ENCODE measurements at places on chromosomes 13 and 19.

- DNase-seq = no peak
Measured at GRCh38 chr13:94495806-94496205, 16.3 kb upstream of the DCT start.

DNA sequence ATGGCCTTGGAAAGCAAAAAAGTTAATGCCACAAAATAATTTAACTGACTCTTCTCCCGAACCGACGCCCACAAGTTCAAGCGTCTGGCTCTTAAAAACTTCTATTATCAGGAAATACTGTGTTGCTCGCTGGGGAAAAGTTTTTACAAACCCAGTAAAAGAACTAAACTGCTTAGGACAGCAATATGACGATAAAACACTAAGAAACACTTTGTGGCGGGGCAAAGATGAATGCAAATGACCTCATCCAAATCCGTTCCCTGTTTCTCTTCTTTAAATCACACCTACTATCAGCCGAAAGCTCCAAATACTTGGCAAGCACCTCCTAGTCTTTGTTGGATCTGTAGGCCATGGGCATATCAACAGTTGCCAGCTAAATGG is 4.9 kb downstream of the SIGLEC11 start:
- DNase-seq = no peak

GRCh38 chr13:30110301-30111070 is 196.9 kb downstream of the KATNAL1 start:
- no peak for DNase-seq

DNA sequence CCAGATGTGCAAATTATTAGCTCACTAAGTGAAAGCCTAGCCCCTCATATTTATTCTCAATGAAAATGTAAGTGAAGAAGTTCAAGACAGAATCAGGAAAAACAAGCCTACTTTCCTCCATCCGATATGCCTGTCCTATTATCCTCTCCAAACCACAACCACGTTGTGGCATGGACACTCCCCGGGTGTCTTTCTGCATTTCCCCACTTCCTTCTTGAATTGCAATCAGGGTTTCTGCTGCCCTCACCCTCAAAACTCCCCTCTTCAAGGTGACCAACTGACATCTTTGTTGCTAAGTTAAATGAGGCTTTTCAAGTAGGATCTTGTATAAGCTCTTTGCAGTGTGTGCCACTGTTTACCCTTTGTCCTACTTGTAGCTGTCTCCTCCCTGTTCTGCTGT is 11.8 kb downstream of the SLC25A30 start:
- DNase-seq = no peak

DNA sequence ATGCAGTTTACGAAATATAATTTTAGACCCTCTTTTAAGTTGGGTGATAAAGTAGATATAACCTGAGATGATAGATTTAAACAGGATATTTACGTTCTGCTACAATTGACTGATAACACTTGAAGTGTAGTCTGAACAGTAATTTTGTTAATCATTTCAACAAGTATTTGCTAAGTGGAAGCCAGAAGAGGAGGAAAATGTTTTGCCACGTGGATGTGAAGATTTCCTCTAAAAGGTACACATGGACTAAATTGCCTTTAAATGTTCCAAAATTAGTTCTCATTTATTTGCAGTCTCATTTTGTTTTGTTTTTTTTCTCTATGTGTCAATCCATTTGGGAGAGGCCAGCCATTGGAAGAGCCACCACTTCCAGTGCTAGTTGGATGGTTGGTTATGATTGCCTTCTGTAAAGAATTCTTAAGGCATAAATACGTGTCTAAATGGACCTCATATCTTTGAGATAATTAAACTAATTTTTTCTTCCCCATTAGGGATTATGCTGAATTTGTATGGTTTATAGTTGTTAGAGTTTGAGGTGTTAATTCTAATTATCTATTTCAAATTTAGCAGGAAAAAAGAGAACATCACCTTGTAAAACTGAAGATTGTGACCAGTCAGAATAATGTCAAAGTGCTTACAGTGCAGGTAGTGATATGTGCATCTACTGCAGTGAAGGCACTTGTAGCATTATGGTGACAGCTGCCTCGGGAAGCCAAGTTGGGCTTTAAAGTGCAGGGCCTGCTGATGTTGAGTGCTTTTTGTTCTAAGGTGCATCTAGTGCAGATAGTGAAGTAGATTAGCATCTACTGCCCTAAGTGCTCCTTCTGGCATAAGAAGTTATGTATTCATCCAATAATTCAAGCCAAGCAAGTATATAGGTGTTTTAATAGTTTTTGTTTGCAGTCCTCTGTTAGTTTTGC is 2.8 kb downstream of the MIR17HG start:
- DNase-seq = no peak

GRCh38 chr19:47351548-47351947 is 2.4 kb downstream of the DHX34 start:
- DNase-seq = no peak

DNA sequence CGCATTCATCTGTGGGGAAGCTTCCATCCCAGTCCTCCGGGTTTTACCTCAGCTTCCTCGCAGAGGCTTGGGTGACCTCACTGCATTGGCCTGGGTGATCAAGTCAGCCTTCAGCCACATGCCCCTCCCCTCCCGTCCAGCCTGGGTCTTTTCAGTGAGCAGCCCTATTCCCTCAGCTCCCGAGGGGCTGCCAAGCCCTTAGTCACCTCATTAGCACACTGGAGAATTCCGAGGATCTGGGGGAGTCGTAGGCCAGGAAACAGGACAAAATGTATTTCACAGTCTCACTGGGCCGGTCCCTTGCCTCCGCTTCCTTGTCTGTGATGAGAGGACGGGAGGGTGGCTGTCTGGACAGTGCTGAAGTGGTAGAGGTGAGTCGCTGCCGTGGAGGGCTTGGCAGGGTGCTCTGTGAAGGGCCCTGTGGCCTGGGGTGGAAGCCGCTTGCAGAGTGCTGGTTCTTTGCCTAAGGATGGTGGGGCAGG is 19.9 kb downstream of the KDM4B start:
- no peak for DNase-seq

DNA sequence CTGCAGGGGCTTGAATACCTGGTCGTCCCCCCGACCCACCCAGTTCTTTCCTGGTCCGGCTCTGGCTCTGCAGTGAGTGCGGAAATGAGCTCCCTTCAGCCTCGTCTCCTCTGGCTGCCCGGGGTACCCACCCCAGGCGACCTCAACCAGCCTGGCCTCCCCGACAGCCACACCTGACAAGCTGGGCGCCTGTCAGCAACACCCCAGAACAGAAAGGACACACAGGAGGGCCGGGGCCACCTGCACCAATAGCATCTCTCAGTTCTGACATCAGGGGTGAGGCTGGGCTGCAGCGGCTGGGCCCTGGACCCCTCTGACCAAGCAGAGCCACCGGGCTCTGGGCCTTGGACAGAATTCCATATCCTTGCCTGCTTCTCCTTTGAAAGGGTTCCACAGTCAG is 19.7 kb downstream of the SUGP1 start:
- DNase-seq = no peak

DNA sequence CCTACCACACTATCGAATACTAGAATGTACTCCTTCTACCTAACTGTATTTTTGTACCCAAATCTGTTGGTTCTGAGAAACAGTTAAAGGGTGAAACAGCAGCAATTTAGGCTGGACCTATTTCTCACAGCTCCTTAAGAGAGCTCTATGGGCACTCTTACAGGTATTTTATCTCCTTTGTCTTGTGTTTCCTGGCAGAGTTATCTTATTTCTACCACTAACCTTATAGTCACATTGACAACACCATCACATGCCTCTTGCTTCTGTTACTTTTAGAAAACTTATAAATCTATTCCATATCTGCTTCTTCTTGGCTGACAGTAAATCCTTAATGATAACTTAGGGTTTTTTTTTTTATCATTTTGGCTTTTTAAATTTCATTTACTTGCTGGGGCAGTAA is 130.7 kb downstream of the MYO16 start:
- no peak for DNase-seq

- DNase-seq = no peak
Measured at GRCh38 chr13:63110466-63110865, 1694.8 kb upstream of the PCDH20 start.

DNA sequence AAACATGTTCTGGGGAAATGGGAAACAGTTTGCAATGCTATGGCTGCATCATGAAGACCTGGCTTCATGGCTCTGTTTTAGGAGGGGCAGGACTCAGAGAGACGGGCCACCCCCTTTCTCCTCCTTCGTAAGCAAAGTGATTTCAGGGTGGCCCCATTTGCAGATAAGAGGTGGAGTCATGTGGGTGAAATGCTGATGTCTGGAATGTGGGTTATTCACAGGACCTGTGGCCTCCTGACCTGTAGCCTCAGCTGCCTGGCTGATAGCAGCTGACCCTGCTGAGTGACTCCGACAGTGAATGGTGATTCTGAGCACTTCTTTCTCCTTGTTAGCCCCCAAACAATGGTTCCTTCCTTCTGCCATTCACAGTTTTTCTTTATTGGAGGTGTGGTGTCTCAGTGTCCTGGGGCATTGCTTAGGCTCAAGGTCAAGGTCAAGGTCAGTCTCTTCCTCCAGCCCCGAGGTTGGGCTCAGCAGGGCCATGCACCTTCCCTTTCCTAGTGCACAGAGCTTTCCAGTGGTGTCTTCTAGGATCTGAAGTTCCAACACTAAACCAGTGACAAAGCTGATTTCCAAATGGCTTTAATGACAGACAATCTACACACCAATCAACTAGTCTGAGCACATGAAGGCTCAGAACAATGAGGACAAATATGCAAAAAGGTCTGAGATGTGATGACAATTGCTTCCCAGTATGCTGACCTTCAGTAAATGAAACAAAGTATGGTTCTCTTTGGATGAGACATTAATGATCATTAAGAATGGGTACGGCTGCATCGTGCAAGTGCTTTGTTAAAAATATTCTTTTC is 49.6 kb upstream of the ANKRD10 start:
- DNase-seq = no peak

DNA sequence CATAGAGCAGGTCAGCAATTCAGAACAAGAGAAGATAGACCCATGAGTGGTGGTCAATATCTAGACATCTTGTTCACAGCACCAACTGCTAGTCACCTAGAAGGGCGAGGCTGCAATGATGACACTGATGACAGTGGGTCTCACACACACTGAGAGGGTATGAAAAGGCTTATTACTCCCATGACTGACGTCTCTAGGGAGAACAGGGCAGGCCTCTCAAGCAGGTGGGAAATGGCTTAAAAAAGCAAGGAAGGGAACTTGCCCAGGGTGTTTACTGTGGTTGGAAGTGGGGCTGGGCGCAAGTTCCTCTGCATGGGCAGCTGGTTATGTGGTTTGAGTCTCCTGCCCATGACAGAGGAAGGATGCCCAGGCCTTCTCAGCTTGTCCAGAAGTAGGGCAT is 33.8 kb downstream of the ZNF44 start:
- DNase-seq = no peak

DNA sequence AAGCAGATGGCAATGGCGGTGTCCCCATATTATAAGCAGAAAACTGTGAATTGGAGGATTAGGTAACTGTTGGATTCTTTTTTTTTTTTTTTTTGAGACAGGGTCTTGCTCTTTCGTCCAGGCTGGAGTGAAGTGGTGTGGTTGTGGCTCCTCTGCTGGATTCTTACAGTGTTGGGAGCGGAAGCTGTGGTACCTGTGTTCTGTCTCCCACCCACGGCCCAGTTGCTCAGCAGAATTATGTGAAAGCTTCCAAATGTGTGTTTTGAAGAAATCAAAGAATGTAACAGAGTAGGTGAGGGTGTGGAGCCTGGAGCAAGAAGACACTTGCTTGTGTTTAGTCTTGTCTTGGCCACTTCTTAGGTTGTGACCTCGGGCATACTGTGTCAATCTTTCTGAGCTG is 295.6 kb downstream of the SHISA2 start:
- DNase-seq = no peak

- no peak for DNase-seq
Measured at GRCh38 chr13:70604448-70604847, 496.2 kb upstream of the KLHL1 start.

GRCh38 chr13:98690348-98691022 is 62.0 kb downstream of the SLC15A1 start:
- no peak for DNase-seq

DNA sequence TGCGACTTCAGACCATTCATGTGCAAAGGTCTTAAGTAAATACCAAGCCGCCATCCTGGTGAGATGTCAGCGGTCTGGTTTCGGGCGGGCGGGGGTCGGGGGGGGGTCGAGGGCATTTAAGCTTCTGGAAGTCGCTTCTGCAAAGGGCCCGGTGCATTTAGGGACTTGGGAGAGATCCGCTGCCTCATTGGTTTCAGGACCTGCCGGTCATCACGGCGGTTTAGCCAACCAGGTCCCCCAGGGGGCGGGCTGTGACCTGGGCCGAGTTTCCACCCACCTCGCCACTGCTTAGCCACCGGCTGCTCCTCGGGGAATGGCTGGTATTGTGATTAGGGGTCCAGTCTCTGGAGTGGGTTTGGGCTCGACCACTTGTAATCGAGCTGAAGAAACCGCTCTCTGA is 7.8 kb downstream of the ANKLE1 start:
- DNase-seq = no peak

- peak; percentile 33 for DNase-seq
Measured at GRCh38 chr19:35045667-35046300, 4.3 kb downstream of the HPN start.

DNA sequence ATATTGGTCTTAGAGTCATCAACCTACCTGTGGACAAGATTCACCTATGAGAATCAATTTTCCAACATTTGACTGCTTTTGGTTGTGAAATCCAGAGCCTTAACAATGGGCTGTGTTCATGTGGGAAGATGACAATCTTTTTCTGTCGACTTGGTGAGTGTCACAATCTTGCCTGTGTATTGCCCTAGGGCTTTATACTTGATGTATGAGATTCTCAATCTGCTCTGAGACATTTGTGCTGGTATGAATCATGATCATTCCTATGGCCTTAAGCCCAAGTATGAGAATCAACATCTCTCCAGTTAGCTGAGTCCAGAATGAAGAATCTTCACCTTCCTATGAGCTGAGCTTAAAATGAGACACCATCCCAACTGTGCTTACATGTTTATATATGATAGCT is 68.7 kb downstream of the ZNF726 start:
- DNase-seq = no peak

DNA sequence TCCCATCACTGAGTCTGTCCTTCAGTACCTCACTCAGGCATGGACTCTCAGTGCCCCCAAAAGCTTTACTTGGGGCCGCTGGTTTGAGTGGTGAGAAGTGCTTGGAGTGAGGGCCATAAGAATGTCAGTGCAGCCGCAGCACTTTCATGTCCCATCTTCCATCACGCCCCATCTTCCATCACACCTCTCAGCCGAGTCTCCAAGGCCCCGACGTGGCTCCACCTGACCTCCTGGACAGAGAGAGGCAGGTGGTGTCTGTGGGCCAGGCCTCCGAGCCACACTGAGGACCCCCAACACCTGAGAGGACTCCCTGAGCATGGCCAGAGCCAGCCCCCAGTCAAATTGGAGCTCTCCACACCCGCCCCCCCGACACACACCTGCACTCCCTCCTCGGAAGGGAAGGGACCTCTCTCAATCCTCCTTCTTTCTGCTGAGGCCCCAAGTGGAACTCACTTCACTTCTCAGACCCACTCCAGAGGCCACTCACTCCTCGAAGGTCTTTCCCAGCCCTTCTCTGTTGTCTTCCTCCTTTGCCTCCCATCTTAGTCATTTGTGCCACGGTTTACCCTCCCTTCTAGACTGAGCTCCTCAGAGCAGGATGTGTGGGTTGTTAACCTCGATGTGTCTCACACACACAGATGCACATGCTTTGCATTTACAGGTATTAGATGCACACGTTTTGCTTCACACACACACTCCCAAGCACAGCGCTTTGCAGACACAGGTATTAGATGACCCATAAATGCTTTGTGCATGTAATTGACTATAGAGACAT is 65.7 kb upstream of the ATP12A start:
- DNase-seq = no peak

Measured in hippocampal formation (tissue), 2 donors.